Cardiac muscle cell (in vitro differentiated cells and primary cell): ENCODE measurements at places on chromosomes 16 and 17.

DNA sequence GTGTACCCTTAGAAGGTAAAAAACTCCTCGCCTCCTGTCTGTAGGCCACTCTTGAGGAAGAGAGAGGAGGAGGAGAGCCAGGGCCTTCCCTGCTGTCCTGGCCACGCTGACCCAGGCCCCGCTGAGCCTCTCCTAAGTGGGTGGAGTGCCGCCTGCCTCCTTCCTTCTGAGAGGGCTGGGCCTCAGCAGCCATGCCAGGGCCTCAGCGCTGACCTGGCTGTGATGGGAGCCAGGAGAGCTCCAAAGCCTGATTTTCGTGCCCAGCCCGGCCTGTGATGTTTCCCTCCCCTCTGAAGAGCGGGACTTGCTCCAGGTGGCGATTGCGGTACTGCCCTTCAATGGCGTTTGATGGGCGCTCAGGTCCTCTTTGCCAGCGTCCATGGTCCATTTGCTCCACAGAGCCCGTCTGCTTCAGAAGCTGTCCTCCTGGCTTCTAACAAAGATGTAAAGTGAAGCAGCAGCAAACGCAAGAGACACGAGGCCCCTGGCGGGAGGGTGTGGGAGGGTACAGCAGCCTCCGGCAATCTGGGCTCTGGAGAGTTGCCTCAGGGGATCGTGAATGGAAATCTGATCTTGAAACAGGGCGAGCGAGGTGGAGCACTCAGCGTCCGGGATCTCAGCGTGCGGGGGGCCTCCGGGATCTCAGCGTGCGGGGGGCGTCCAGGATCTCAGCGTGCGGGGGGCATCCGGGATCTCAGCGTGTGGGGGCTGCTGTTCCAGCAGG lies 93.5 kb downstream of the NPIPB11 start:
- H3K27me3 ChIP-seq, result no peaks in the 10 kb centered on the region
- H3K36me3 ChIP-seq, result no peaks in the 10 kb centered on the region
- no peak overlapping the region for H3K27ac ChIP-seq
- H3K4me3 ChIP-seq, result no peak overlapping the region
- no peaks in the 10 kb centered on the region for H3K4me1 ChIP-seq
- DNase-seq, result no peak

DNA sequence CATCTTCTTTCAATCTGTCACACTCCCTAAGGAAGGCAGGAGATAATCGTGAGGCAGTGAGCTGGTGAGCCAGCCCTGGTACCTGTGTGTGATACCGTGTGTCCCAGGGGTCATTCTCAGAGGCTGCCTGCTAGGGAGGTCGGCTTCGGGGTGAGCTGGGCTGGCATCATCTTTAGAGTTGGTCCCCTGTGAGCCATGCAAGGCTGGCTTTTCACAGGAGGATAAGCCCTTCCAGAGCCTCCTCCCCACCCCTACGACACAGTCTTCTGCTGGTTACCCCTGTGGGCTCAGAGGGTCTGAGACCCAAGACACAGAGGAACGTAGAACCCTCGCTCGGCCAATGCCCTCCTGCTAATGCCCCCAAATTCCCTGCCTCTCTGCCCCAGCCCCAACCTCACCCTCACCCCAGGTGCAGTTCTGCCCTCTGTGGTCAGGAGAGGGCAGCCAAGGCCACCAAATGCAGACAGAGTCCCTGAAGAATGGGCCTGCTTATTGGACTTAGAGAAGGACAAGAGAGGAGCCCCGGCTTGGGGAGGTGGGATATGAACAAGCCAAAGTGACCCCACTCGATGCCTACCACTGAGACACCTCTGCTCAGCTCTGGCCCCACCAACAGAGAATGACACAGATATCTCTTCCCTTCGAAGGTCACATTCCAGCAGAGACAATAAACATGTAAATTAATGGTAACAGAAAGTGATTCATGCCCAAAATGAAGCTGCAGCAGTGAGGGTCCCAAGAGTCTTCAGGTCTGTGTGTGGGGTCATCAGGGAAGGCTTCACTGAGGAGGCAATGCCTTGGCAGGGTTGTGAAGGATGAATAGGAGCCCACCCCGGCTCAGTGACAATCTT lies 80.8 kb upstream of the CCL1 start:
- peaks cover 21% of the 10 kb centered on the region for H3K27me3 ChIP-seq
- no peak for DNase-seq
- H3K27ac ChIP-seq, result no peak overlapping the region
- no peaks in the 10 kb centered on the region for H3K36me3 ChIP-seq
- no peak overlapping the region for H3K4me3 ChIP-seq

DNA sequence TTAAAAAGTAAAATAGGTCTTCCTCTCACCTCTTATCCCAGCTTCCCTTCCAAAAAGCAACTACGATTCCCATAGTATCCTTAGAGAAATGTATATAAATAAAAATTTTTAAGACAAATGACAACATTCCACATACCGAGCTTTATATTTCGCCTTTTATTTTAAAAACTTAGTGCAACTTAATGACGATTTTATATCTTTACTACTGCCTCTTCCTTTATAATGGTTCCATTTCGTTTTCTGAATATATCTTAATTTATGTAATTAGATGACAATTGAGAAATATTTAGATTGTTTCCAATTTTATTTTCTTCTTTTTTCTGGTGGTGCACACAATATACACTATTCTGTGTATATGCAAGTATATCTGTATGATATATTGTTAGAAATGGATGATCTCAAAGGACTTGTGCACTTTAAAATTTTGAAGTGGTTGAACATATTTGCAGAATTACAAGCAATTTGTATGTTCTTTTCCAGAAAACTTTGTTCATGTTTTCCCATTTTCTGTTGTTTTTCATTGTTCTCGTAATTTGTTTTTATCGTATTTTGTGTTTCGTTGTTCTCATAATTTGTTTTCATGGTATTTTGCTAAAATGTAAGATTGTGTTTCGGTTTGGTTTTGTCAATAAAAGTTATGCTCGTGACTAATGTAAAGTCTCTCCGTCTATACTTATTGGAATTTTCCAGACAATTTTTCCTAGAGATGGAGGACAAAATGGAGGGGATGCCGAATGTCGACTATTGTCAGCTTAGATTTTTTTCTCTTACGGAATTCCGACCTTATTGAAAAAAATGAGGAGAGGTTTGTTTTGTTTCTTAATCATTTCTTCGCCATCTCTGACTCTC lies 20.4 kb upstream of the HOXB13 start:
- H3K27ac ChIP-seq, result no peak overlapping the region
- no peaks in the 10 kb centered on the region for H3K36me3 ChIP-seq
- H3K27me3 ChIP-seq, result peaks cover 100% of the 10 kb centered on the region

DNA sequence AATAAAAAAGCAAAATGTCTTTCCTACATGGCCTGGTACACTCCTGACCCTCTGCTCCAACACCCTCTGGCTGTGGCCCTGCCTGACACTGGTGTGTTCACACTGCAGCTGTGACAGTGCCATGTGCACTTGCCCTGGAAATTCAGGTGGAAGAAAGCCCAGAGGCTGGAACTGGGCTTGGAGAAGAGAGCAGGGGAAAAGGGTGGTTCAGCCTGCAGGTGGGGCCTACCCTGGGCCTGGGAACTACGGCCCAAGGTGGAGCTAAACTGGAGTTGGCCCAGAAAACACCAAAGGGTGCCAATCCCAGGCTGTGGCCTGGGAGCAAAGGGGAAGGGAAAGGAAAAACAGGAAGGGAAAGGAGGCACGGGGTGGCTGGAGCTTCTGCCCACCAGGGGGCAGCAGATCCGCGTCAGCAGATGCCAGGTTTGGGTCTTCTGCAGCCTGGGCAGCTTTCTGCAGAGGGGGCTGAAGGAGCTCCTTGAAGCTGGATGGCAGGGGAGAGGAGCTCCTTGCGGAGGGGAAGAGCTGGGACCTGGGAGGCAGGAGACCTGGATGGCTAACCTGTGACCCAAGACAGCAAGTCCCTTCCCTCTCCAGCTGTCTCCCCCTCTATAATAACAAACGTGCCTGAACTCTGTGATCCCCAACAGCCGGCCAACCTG lies 15.4 kb upstream of the CTCF start:
- peaks cover 2% of the 10 kb centered on the region for H3K36me3 ChIP-seq
- peak overlapping the region; percentile 26 for H3K27ac ChIP-seq
- H3K27me3 ChIP-seq, result no peaks in the 10 kb centered on the region
- H3K4me3 ChIP-seq, result no peak overlapping the region

DNA sequence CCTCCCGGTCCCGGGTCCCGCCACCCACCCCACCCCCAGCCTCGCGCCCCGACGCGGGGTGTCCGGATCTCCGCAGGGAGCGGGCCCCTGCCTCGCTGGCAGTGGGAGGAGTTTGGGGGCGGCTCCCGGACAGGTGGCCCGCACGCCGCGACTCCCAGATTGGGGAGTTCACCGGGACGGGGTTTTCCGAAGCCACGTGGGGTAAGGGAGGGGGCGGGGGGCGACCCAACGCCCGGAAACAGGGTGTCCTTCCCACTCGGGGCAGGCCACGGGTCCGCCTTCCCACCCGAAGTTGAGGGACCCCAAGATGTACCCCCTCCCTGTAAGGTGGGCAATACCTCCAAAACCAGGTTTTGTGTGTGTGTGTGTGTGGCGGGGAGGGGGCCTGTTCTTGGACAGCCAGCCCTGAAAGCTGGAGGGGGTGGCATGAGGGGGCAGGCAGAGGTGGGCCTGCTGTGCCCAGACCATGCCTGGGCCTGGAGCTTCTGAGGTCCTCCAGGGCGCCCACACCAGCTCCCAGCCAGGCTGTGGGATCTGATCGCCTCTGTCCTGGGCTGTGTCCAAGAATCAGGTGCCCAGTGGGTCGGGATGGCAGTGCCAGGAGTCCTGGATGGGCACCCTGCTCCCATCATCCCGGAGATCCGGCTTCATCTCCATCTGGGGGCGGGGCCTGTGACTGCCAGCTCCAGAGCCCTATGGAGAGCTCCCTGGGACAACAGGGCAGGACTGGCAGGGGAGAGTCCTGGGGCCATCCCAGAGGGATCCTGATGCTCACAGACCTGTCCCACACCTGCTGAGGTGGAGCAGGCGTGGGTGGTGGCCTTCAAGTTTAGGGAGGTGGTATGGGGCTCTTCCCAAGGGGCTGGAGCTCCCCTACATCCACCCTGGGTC lies 767 bp downstream of the SYNGR2 start:
- H3K27me3 ChIP-seq, result no peaks in the 10 kb centered on the region
- peak overlapping the region; percentile 82 for H3K27ac ChIP-seq
- no peak for DNase-seq
- H3K36me3 ChIP-seq, result peaks cover 6% of the 10 kb centered on the region

DNA sequence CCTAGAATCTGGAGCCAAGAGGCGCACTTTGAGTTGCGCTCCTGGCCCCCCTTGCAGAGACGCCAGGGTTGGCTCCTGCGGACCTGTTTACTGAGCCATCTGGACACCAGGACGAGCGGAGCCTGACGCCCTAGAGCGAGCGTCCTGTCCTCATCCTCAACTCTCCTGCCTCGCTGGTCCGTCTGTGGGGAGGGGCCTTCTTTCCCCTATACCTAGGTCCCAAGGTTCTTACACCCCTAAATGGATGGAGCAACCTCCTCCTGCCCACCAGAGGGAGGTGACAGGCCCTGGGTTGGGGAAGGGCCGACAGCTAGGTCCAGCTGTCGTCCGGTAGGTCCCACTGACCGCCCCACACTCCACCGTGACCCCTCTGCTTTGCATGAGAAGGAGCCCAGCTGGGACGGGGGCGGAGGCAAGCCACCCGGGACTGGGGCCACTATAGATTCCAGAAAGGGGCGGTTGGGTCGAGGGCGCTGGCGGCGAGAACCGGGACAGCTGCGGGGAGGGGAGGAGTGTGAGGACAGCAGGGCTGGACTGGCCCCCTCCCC lies 3.1 kb upstream of the LHX1 start:
- no peak for DNase-seq
- H3K4me1 ChIP-seq, result peaks cover 35% of the 10 kb centered on the region
- H3K27me3 ChIP-seq, result peaks cover 100% of the 10 kb centered on the region
- no peak overlapping the region for H3K27ac ChIP-seq

DNA sequence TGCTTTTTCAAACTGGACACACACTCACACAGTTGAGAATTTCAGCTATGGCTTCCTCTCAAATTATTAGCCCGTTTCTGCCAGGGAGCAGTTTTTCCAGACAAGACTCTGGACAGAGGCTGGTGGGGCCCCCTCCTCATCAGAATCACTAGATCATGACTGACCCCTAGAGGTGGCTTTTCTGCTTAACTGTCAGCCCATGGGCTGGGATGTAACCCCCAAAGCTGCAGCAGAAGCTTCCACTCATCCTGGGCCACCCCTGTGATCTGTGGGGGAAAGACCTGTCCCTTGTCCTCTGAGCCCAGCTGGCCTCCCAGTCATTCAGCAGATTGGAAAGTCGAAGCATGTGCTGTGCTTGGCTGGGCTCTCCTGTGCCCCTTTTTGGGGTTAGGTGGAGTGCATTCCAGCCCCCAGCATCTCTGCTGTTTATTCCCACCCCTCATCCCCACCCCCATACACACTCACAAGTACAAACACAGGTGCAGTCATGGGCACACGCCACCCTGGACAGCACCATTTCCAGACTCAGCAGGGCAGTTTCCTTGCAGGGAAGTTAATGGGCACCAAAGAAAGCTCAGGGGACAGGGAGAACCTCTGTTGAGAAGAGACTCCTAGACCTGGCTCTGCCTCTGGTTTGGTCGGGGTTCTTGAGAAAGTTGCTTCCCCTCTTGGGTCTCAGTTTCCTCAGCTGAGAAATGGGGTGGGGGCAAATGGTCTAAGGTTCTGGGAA lies 77.6 kb upstream of the RBL2 start:
- H3K36me3 ChIP-seq, result no peaks in the 10 kb centered on the region
- peaks cover 7% of the 10 kb centered on the region for H3K27me3 ChIP-seq
- DNase-seq, result no peak

DNA sequence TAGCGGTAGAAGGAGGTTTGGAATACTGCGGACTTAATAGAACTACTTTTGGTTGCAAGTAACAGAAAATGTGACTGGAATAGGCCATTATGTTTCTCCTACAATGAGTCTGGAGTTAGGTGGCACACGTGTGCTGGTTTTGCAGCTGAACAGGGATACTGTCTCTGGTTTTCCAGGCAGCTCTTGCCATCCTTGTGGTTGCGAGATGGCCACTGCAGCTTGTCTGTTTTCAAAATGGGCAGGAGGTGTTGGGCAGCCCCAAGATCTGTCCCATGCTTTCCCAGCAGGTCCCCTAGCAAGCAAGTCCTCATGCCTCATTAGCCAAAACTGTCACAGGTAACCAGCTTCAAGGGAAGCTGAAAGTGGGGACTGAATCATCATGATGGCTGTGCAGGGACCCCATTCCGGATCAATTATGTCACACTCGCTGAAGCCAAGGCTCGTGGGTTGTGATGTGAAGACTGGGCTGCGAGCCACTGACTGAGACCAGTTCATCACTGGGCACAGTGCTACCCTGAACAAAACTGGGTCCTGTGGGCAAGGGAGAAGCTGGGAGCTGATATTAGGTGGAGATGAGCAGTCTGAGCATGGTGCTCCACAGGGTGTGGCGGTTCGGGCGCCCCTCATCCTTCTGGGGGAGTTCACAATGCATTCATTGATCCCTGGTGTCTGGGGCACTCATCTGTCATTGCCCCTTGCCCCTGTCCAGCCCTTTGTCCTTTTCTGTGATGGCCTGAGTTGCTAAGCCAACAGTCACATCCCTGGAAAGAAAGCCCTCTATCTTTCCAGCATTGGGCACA lies 82.1 kb downstream of the KSR1 start:
- no peaks in the 10 kb centered on the region for H3K27me3 ChIP-seq
- H3K4me3 ChIP-seq, result no peak overlapping the region
- no peak overlapping the region for H3K27ac ChIP-seq
- DNase-seq, result no peak
- H3K4me1 ChIP-seq, result peaks cover 9% of the 10 kb centered on the region
- no peaks in the 10 kb centered on the region for H3K36me3 ChIP-seq

GRCh38 chr17:77600346-77600745 lies 358.2 kb upstream of the TNRC6C start:
- no peak overlapping the region for H3K4me3 ChIP-seq
- no peaks in the 10 kb centered on the region for H3K36me3 ChIP-seq
- peaks cover 21% of the 10 kb centered on the region for H3K4me1 ChIP-seq
- no peak for DNase-seq
- H3K27ac ChIP-seq, result no peak overlapping the region
- no peaks in the 10 kb centered on the region for H3K27me3 ChIP-seq

GRCh38 chr17:56549501-56549900 lies 44.0 kb upstream of the NOG start:
- H3K27me3 ChIP-seq, result no peaks in the 10 kb centered on the region
- H3K27ac ChIP-seq, result no peak overlapping the region
- H3K4me1 ChIP-seq, result peaks cover 12% of the 10 kb centered on the region
- no peaks in the 10 kb centered on the region for H3K36me3 ChIP-seq
- H3K4me3 ChIP-seq, result no peak overlapping the region
